ENCODE measurements at places on chromosomes 6 and 20.

GRCh38 chr6:3227363-3228045 is at the start of gene TUBB2B:
TUBB2B (minus strand) TSS chr6:3227653; CDS start chr6:3227543, 110 bp downstream.
- no peak for DNase-seq

DNA sequence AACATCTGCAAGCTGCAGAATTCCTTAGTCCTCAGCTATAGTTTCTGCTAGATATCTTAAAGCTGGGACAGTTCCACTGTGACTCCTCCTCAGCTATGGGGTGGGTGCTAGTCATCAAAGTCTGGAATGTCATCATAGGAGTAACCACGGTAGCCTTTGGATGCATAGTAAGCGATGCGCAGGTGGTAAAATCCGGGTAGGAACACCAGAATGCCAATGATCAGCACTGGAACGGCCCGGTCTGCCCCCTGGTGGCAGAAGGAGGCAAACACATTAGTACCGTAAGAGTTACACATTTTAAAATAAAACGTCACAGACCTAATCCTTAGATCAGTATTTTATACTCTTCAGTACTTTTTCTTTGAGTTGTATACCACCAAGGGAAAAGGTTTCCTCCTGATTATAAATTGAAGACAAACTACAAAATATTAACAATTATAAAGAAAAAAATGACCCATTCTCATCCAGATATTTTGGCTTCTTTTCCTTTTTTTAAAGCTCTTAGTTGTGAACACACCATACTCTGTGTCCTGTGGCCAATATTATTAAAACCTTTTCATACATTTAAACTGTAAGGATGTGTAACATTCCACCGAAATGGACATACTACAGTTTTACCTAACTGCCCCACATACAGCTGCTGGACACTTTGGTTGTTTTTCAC is 18.9 kb downstream of the PCNA start:
- DNase-seq: peak; percentile 65

DNA sequence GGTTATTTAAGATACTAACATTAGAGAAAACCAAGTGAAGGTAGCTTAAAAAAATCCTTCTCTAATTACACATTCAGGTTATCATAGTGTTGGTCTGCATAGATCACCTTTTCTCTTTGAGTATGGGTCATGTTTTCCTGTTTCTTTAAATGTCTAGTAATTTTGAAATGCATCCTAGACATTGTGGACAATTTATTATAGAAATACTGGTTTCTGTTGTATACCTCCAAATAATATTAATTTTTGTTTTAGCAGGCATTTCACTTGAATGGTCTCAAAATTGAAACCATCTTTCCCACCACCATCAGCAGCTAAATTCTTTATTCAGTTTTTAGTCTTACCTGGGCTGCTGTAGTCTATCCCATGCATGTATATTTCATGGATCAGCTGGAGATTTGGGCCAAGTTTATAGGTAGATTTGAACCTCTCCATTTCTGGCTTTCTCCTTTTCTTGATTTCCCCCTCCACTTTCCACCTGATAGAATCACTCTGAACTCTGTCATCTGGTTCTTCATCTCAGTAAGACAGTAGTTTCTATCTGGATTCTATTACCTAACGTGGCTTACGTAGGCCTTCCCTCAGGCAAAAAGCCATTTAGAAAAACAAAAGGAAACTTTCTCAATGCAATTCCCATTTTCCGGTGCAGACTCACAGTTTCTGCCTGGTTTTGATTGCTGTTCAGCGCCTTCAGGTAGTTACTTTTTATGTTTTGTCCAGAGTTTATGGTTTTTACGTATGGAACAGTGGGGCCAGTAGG is 52.3 kb downstream of the ZFAND3 start:
- DNase-seq: no peak

- DNase-seq: no peak
These were observed 497.5 kb downstream of the MAFB start for GRCh38 chr20:40191573-40191972.

- DNase-seq: no peak
These were observed 36.4 kb downstream of the GSTA4 start for GRCh38 chr6:52958546-52959255.

- DNase-seq: no peak
These were observed 68.6 kb downstream of the CDK19 start for GRCh38 chr6:110746680-110747079.

DNA sequence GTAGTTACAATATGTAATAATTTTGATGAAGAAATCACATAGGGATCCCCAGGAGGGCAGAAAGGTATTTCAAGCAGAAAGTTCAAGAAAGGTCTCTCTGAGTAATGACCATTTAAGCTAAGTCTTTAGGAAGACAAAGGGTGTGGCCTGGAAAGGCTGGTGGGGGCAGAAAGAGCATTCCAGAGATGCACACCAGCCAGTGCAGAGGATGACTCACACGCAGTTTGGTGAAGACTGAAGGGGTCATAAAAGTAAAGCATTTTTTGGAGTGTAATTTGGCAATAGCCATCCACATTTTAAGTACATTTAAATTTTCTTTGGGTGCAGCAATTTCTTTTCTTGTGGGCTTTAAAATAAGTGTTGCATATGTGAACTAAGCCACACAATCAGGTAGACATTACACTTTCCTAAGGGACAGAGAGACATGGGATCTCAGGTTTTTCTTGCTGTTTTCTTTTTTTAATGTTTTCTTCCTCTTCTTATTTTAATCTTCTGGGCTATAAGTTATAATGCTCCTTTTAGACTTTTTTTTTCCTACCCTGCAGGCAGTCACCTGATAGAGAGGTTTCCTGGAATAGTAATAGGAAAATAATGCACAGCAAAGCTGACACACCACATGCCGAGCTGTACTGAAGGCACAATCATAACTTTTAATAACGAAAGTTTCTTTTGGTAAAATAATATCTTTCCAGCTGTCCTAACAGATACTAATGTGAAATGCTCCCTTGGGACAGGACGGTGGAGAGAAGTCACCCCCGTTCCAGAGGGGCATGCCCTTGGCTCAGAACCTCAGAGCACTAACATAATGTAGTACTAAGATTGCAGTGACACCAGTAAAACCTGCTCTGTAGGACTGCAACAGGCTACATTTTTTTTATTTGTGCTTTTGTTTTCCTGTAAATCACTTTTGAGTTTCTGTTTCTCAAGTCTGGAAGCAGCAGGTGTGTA is 49.6 kb upstream of the PTPRK start:
- no peak for DNase-seq

GRCh38 chr6:55918639-55919038 is 43.2 kb upstream of the BMP5 start:
- DNase-seq: no peak

DNA sequence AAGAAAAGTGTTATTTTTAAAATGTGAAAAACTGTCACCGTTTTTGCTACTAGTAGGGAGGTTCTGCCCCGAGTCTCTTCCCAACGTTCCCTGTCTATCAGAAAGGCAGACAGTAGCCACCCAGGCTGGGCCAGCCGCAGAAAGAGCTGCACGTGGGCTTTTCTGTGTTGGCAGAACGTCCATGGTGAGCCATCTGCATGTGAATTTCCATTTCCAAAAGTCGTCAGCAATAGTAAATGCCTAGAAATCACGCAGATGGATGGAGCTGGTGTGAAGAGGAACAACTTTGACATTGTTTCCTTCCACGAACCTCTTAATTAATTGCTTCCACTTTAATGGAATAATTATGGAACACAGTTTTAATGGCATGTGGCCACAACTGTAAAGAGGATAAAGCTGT is 97.5 kb downstream of the FAM120B start:
- no peak for DNase-seq

DNA sequence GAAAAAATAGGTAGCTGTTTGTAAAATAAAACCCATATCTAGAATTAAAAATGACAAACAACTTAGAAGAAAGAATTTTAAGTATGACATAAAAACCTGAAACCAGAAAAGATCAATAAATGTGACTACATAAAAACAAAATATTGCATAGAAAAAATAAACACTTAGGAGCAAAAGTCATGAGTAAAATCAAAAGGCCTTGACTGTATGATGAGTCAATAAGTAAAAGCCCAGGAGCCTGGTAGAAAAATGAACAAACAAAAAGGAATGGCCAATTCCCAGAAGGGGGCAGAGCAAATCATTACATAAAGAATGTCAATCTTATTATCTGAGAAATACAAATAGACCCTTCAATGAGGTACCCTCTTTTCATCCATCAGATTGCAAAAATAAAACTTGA is 20.7 kb upstream of the ENPP1 start:
- DNase-seq: no peak

DNA sequence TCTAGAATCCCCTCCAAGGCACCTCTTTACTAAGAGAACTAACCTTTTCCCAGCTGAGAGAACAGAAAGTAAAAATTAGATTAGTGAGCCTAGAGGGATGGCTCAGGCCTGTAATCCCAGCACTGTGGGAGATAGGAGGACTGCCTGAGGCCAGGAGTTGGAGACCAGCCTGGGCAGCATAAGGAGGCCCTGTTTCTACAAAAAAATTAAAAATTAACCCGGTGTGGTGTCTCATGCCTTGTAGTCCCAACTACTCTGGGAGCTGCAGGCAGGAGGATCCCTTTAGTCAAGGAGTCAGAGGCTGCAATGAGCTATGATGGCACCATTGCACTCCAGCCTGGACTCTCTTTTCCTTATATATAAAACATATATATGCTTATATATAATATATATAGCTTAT is 5.5 kb upstream of the OOEP start:
- no peak for DNase-seq

- no peak for DNase-seq
These were observed 240.9 kb downstream of the COL12A1 start for GRCh38 chr6:74964871-74965441.

DNA sequence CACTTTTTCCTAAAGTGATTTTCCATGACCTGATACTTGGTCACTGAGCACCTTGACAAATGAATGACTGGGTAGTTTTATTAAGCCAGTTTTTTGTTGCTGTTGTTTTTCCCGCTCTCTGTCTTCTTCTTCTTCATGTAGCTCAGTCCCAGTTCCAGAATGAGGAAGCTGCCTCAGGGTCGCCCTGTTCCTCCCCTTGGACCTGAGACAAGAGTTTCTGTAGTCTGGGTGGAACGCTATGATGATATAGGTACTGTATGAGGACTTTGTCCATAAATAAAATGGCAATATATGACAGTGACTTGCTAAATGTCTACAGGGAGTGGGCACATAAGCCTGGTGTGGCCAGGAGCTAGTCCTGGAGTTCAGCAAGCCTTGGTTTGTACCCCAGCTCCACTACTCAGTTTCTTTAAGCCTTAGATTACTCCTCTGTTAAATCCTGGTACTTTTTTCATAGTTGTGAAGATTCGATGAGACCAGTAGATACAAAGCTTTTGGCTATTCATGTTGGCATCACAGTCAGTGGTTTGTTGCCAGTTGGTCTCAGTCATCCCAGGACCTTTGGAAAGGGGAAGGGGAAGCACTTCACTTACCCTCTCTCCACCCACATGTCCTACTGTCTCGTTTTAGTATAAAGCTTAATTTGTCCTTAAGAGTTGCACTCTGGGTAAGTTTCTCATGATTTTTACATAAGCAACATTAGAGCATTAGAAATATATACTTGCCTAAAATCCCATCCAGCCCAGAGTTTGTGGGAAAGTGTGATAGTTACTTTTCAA is 11.1 kb upstream of the ADIG start:
- DNase-seq: no peak

- no peak for DNase-seq
These were observed 120.7 kb downstream of the DHX35 start for GRCh38 chr20:39082622-39083398.

GRCh38 chr6:104987218-104987617 is 30.3 kb downstream of the LIN28B start:
- no peak for DNase-seq

- DNase-seq: no peak
These were observed 106.4 kb downstream of the GMPR start for GRCh38 chr6:16344756-16345155.

GRCh38 chr20:17320456-17320855 is 93.6 kb downstream of the PCSK2 start:
- no peak for DNase-seq

- DNase-seq: no peak
These were observed 1.7 kb upstream of the CBFA2T2 start for GRCh38 chr20:33488201-33488600.

DNA sequence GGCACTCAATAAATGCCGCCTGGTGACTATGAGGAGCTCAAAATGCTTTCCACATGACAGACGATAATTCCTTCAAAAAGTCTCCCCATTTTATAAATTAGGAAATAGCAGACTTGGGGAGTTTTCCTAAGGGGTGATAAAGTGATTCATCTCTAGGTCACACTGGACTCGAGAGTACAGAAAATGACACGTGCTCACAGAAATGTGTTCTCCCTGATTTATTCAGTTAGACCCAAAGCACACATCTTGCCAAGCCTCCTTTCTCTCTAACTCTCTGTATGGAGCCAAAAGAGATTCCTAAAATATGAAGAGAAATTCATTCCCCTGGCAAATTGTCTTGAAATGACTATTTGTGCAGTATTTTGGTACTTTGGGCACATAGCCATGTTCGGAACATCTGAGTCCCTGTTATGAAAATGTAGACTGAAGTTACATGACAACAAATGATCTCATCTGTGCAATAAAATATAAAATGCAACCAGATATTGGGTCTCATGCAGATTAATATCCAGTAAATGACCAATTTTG is 381.1 kb downstream of the TFAP2B start:
- no peak for DNase-seq

GRCh38 chr6:157017861-157018260 is 240.7 kb downstream of the ARID1B start:
- no peak for DNase-seq

DNA sequence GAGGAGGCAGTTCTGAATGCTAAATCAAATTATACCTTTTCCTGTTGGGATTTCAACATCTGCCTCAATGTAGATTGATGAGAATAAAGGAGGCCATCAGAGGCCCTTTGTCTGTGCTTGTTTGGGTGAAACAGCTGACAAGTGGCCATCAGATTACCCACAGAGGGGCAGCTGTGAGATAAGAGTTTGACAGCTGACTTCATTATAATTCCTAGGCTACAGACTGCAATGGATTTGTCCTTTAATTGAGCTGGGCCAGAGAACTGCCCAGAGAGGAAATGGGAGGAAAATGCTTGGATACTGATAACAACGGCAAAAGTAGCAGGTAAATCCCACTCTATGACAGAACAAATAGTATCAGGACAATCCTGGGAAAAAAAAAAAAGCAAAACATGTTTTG is 649.4 kb downstream of the HDGFL1 start:
- no peak for DNase-seq

GRCh38 chr6:157789297-157789696 is 33.7 kb upstream of the SNX9 start:
- no peak for DNase-seq

DNA sequence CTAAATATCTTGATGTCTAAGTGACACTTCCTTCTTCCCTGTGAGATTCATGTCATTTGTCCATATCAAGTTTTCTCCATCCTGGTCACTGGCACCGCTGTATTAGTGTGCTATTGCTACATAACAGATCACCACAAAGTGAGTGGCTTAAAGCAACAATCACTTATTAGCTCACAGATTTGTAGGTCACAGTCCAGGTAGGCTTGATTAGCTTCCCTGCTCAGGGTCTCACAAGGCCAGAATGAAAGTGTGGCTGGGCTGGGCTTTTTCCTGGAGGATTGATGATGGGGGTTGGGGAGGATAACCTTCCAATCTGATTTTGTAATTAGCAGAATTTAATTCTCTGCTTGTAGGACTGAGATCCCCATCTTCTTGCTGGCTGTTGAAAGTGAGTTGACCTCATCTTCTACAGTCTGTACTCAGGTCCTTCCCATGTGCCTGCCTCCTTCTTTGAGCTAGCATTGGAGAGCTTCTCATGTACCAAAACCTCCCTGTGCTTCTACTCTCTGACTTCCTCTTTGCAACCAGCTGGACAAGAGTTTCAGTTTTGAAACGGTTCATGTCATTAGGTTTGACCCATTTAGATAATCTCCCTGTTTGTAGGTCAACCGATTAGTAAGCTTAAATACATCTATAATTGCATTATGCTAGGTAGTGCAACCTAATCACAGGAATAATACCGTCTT is 152.4 kb upstream of the MAN1A1 start:
- DNase-seq: no peak
